LHCN-M2 (cell line): ENCODE measurements at places on chromosomes 4 and X.

GRCh38 chrX:1025413-1025812 is 187.0 kb downstream of the CRLF2 start:
- DNase-seq = no peak

GRCh38 chrX:20059467-20060128 is 57.1 kb downstream of the MAP7D2 start:
- DNase-seq = no peak

DNA sequence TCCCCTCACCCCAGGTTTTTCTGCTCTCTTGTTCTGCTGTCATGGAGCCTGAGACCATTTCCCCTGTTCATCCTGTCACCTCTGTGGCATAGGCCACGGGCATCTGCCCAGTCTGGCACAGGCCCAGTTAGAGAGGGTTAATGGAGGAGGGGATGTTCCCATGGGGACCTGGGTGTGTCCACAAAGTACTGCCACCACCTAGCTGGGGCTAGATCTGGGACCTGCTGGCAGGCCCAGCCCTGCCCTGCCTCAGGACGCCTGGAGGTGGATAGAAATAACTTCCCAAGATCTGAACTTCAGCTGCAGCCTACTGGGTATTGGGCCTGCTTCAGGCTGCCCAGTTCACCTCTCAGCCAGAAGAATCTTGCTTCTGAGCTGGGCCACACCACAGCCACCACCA is 13.5 kb downstream of the EFNB1 start:
- DNase-seq = no peak

- DNase-seq = no peak
Measured at GRCh38 chr4:113293043-113293560, 243.6 kb downstream of the ANK2 start.

- DNase-seq = peak; percentile 34
Measured at GRCh38 chr4:89077761-89078160, 20.8 kb upstream of the FAM13A start.

DNA sequence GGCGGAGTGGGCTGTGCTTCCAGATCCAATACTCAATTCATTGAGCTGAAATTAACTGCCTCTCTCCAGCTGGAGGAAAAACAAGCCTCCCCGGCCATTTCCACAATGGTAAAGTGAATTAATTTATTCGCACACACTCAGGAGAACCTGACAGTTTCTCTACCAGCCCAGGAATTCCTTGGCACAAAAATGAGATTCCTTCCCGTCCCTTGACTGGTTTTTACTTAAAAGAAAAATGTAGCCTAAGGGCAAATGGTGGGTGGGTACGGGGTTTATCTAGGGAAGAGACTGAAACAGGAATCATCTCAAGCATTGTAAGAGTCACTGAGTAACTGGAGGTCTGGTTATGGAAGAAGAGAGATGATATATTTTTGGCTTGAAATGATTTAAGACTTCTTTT is 102.7 kb downstream of the VCX3A start:
- DNase-seq = no peak

GRCh38 chr4:144599621-144600020 is 46.3 kb upstream of the HHIP start:
- DNase-seq = no peak

GRCh38 chr4:102301167-102301566 is 44.1 kb downstream of the SLC39A8 start:
- DNase-seq = no peak

DNA sequence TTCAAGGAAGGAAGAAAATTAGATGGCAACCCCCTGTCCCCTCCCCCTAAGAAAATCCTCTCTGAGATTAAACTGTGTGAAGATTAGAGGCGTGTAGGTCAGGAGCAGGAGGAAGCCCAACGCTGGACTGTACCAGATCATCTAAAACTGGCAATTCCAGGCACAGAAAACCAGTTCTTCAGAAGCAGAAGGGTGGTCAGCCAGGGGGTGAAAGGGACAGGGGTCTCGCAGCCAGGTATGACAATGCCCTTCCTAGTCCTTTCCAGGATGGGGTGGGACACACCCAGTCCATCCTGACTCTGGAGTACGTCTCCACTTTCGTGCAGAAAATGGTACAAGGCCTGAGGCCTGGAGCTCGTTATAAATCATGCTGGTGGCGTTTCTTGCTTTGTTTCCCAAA is 3.3 kb upstream of the RHOH start:
- DNase-seq = no peak

- DNase-seq = no peak
Measured at GRCh38 chr4:39068907-39069306, 6.9 kb downstream of the KLHL5 start.

DNA sequence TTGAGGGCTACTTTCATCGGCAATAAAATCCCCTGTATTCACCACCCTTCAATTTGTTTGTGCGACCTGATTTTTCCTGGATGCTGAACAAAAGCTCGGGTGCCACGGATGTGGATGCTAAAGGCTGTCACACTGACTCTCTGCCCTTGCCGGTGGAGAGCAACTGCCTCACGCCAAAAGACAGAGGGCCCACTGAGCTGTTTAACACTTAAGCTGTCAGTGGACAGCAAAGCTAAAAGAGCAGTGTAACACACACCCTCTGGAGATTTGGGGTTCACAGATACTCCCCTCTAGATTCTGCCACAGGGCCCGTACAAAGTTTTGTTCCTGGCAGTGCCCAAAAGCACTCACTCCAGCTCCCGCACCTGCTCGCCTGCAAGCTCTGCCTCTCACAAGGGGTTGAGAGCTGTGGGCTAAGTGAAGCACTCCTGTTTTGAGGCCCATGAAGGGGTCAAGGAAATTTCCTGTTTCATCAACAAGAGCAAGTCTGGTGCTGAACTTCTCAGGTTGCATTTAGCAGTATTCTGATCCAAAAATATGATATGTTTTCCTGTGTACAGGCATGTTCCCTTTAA is 1571.9 kb downstream of the ADGRL3 start:
- DNase-seq = no peak

DNA sequence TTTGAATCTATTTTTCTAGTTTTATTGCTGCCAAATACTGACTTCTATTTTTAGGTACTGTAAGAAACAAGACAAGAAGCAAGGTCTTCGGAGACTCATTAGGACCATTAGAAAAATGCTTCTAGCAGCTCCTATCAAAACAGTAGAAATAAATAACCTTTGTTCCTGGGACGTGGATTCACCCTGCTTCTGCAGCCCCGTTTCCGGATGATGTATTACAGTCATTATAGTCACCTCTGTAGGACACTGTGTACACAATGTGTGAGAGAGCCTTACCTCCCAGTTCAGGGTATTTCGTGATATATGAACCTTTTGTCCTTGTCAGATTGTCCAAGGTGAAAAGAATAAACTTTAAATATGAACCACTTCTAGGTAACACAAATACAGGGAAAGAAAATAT is 484.0 kb upstream of the TECRL start:
- no peak for DNase-seq

DNA sequence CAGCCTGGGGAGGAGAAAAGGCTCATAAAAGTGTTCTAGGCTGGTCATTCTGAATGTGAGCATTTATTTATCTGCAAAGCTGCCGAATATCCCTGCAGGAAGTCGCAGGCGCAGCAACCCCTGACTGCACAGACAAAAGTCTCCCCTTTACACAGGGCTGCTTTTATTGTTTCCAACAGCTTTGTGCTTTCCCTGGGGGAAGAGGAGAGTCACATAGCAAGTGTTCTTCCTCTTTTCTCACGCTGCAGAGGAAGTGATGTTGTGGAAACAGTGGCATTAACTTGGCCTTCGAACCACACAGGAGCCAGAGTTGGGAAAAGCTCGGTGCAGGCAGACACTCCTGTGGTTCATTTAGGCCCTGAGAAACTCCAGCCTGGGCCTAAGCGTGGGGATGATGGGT is 81.5 kb upstream of the BCOR start:
- DNase-seq = no peak

GRCh38 chr4:98519268-98519977 is 139.0 kb downstream of the TSPAN5 start:
- no peak for DNase-seq

- no peak for DNase-seq
Measured at GRCh38 chrX:74509989-74510388, 88.7 kb downstream of the SLC16A2 start.

DNA sequence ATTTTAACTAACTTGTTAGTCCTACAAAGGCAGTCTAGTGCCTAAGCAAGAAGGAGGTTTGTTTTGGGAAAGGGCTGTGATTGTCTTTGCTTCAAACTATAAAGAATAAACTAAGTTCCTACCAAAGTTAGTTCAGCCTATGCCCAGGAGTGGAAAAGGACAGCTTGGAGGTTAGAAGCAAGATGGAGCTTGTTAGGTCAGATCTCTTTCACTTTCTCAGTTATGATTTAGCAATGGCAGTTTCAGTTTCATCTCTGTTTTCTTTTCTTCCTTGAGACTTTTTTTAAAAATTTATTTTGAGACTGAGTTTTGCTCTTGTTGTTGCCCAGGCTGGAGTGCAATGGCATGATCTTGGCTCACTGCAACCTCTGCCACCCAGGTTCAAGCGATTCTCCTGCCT is 82.9 kb upstream of the NLGN4X start:
- DNase-seq = no peak

GRCh38 chrX:110317061-110317819 is 645 bp downstream of the AMMECR1 start:
- no peak for DNase-seq

GRCh38 chr4:131388277-131388676 is 1760.8 kb upstream of the PCDH10 start:
- DNase-seq = no peak

DNA sequence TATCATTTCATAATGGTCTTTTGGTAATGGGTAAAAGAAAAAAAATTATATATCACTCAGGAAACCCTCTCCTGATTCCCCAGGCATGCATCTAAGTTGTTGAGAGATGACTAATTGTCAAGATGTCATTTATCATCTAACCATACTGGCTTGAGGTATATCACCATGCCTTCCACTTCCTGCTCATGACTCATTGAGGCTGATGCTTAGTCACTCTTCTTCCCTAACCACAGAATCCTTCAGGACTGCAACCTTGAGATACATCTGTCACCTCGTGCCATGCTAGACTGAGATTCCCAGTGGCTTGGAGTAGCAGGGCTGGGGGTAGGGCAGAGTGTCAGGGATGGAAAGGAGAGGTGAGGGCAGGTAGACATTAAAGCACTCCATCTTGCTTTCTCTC is 782.5 kb upstream of the INTU start:
- peak; percentile 99 for DNase-seq

DNA sequence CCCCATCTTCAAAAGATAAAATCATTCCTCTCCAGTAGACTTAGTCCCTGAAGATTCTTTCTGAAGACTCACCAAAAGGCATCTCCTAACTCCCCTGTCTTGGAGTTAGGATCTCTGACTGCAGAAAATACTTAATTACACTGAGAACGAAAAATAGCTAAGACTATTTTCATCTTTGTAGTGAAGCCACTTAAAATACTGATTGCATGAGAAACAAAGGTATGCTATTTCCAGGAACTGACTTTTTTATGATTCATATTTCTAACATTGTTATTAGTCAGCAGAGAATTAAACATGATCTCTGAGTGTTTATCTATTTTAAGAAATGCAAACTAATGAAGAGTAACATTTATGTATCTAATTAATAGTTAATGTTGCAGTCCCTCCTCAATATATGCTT is 71.8 kb upstream of the NR3C2 start:
- DNase-seq = peak; percentile 39

DNA sequence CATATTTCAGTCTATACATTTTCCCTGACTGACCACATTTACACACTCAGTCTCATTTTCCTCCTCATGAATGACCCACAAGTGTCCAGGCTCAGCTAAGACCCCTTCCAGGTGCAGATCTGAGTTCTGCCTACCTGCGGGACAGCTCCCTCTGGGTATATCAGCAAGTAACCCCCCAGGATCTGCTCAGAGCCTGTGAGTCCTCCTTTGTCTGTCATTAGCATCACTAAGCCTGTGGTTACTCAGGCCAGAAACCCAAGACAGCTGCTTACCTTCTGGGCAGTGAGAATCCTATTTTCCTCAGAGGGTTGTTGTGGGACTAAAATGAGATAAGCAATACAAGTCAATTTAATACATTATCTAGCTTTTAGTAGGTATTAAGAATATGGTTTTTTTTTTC is 487.6 kb upstream of the BOD1L1 start:
- DNase-seq = peak; percentile 74

DNA sequence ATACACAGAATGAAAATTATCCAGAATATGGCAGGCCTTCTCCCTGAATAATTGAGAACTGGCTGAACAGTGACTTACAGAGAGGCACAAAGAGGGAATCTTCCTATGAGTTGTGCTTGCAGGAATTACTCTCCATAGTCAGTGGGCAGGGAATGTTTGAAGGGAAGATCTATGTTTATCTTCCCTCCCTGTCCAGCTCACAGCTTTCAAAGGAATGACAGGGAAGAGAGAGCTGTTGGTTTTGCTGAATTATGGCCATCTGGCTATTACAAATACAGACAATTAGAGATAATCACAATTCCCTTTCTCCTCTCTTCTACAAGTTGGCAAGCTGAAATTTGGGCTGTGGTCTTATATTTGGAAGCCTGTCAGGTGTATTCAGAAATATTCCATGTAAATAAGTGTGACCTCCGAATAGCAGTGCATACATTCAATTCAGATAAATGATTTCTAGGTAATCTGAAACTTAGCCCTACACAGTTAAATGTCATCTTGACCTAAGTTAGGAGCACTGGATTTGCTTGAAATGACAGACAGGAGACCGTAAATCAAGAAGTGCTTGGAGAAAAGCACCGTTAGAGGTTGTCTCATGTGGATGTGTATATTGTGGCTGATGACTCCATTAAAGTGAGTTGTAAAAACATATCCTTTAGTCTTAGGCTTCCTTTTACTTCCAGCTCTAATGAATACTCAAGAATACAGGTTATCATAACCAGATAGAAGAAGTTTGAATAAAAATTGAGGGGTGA is 136.8 kb downstream of the C4orf33 start:
- DNase-seq = no peak

- peak; percentile 72 for DNase-seq
Measured at GRCh38 chr4:109231331-109231730, 71.1 kb downstream of the COL25A1 start.

GRCh38 chr4:23373261-23373660 is 516.6 kb downstream of the PPARGC1A start:
- peak; percentile 44 for DNase-seq

DNA sequence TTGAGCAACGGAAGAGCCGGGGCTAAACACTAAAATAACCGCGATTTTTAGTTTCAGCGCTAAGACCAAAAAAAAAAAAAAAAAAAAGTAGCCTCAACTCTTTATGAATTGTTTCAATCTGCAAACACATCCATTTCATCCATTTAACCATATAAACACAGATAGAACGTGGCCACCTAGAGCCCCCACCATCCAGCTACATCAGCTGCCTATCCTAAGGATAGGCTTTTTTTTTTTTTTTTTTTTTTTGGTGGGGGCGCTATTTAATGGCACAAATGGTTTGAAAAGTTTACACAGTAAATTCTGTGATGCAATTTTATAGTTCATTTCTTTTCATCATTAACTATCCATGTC is 492 bp upstream of the HDAC8 start:
- DNase-seq = no peak

GRCh38 chrX:46620505-46620904 is 46.9 kb downstream of the CHST7 start:
- DNase-seq = peak; percentile 27
